ENCODE measurements at places on chromosomes 11 and 22.

DNA sequence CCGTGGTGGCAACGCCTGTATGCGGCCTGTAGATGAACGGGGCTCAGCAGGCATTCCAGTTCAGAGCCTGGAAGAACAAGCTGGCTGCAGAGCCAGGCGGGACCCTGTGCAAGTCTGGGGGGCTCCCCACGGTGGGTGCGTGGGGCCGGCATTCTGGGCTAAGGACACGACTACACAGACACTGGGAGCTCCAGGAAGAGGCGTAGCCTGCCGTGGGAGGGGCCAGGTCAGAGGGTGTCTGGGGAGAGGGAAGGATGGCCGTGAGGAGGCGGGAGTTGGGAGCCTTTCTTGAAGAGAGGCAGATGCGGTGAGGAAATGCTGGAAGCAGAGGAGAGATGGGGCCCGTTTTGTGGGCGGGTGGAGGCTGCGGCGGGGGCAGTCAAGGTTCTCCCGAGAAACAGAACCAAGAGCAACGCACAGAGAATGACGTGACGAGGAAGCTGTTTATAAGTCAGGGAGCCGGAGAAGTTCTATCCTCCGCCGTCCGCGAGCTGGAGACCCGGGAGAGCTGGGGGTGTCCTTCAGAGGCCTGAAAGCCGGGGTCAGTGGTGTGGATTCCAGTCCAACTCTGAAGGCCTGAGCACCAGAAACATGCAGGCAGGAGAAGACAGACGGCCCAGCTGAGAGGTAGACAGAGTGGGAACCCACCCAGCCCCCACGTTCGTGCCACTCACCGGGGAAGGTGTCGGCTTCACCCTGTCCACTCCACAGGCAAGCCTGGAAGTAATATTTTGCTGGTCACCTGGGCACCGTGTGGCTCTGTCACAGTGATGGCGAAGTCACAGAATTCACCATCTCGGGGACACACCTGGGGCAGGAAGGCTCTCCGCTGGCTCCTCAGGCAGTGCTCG, 529.6 kb downstream of the BRD1 start:
- DNase-seq, result no peak

GRCh38 chr22:48167238-48167637, 1404.8 kb downstream of the TBC1D22A start:
- DNase-seq, result no peak

DNA sequence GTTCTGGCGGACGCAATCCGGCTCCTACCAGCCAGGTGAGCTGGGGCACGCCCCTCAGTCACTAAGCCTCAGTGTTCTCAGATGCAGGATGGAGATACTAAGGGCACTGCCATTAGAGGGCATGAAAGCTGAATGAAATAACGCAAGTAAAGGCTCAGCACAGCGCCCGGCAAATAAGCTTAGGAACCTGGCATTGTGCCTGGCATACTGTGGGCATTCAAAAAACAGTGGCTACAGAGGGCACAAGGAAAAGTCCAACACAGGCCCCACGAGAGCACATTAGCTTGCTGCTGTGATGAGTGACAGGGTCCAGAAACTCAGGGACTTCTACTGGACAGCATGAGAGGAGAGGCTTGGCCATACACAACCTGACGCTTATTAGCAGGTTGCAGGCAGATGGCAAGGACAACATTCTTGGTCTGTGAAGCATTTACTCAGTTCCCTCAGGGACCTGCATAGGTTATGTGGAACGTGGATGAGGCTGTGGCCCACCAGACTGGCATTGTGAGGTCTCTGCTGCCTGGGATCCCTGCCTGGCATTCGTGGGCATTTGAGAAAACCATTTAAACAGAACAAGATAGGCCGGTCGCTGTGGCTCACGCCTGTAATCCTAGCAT, 12.2 kb downstream of the TXN2 start:
- DNase-seq, result no peak

GRCh38 chr11:64765291-64765850, 5.6 kb upstream of the PYGM start:
- no peak for DNase-seq
